ENCODE measurements at places on chromosomes 11 and 22.

GRCh38 chr11:66987158-66987620, 12.1 kb downstream of the C11orf86 start:
- no peak for DNase-seq

GRCh38 chr22:36806835-36807234, 10.0 kb downstream of the PVALB start:
- DNase-seq: no peak

GRCh38 chr11:1912289-1912878, 7.1 kb upstream of the TNNT3 start:
- DNase-seq: no peak

- peak; percentile 49 for DNase-seq
Observed at GRCh38 chr11:34624069-34624468, 3.2 kb downstream of the EHF start.

DNA sequence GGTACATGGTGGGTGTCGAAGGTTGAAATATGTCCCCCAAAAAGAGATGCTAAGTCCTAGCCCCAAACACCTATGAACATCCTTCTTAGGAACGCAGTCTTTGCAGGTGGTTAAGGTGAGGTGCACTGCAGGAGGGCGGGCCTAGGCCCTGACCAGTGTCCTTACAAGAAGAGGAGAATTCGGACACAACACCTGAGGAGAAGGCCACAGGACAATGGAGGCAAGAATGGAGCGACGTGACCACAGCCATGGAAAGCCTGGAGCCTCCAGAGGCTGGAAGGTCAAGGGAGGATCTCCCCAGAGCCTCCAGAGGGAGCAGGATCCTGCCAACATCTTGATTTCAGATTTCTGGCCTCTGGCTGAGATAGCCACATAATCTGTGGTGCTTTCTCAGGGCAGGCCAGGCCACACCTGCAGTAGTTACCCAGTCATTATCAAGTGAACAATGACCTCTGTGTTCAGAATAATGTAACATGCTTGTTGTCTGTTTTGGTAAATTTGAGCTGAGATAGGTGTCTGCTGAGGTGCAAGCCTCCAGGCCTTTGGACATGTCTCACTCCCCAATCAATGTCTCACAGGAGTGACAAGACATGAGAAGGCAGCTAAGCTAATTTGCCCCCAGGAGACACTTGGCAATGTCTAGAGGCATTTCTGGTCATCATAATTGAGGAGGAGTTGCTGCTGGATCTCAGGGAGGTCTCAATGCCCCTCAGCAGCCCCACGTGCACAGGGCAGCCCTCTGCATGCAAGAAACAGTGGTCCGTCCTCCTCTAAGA, 498.9 kb downstream of the BRD1 start:
- DNase-seq: no peak

DNA sequence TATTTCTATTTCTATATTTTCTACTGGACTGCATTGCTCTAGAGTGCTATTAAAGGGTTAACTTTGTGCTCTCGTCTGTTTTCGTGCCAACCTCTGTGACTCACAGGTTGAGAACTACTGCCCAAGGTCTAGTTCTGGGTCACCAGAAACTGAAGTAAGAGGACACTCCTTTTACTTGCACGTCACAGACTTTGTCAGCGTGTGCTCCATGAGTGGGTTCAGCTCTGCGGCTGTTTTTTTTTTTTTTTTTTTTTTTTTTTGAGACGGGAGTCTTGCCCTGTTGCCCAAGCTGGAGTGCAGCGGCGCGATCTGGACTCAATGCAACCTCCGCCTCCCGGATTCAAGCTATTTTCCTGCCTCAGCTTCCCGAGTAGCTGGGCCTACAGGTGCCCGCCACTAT, 49.8 kb downstream of the CLMP start:
- no peak for DNase-seq
